ENCODE measurements at places on chromosomes 7 and 10. TPM values are rescaled to one million over a fixed set of nuclear protein-coding genes. Genes with fewer than 3 reads are reported as not detected.

The RBP3 gene
- not detected for total RNA-seq

The RNF32 gene
- 0.13 TPM for total RNA-seq

The FAM25G gene
- not detected for total RNA-seq

The VAX1 gene
- not detected for total RNA-seq

The HTRA1 gene
- 265 TPM for total RNA-seq

The AKR1C4 gene
- total RNA-seq = not detected
